ENCODE measurements at places on chromosomes 5 and 9.
A peak's percentile ranks its signal among the peaks of the same experiment; 100 is the strongest.

- no peak for DNase-seq
Measured at GRCh38 chr9:112162621-112163413, 12.3 kb downstream of the SUSD1 start.

- peak; percentile 9 for DNase-seq
Measured at GRCh38 chr5:45696206-45696836, at the start of gene HCN1. TSS of gene HCN1 (minus strand) at chr5:45696380.

DNA sequence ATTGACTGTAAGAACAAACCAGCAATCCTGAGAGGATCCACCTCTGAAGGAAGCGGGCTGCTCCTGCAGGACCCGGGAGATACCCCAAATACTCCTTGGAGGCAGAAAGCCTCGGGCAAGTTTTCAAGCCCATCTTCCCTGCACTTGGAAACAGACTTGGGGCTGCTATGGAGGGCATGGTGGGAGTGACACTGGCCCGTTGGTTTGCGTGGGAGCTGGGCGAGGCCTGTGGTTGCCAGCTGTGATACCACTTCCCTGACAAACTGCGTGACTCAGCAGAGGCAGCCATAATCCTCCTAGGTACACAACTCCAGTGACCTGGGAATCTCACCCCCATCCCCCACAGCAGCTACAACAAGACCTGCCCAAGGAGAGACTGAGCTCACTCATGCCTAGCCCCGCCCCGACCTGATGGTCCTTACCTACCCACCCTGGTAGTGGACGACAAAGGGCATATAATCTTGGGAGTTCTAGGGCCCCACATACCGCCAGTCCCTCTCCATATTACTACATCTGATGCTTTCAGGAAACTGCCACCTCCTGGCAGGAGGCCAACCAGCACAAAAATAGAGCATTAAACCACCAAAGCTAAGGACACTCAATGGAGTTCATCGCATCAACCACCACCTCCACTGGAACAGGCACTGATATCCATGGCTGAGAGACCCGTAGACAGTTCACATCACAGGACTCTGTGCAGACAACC, 38.1 kb upstream of the VLDLR start:
- DNase-seq: no peak

GRCh38 chr9:106753155-106753671, 109.8 kb upstream of the ZNF462 start:
- DNase-seq: no peak

DNA sequence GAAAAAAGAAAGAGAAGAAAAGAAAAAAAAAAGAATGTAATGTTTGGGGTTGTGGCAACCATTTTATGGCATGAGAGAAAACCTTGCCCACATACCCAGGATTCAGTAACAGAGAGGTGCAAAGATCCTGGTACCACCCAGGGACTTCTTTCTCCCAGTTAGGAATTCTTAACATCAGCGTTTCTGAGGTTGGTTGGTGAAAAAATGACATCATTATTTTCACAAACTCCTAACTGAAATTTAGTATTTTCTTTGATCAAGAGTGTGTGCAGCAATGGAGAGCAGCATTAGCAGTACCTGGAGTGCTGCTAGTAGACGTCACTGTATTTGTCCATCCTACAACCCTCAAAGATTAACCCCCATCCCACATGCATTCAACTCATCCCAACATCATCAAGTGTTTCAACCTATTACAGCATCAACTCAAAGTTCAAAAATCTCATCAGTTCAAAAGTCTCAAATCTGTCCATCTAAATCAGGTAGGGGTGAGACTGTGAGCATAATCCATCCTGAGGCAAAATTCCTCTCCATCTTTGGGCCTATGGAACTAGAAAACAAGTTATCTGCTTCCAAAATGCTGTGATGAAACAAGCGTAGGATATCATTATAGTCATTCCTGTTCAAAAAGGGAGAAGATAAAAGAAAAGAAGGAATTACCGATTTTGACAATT, 60.1 kb upstream of the MSX2 start:
- DNase-seq: no peak

- no peak for DNase-seq
Measured at GRCh38 chr9:10443181-10443867, 169.5 kb downstream of the PTPRD start.

DNA sequence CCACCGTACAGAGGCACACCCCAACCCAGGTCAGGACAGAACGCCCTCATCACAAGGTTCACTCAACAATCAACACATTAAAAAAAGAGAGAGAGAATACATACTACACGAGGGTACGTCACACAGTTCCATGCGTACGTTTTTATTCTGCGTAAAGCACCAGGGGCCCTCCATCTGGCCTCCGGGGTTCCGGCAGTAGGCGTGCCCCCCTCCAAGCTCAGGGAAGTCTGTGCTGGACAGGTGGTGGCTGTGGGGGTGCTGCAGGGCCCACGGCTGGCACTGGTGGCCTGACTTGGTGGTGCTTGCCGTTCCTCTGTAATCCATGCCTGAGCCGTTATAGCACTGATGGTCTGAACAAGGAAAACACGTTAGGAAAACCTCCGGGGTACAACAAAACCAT, 219.2 kb downstream of the ROR2 start:
- DNase-seq: no peak

- peak; percentile 66 for DNase-seq
Measured at GRCh38 chr5:120152472-120152871, 311.6 kb upstream of the PRR16 start.

DNA sequence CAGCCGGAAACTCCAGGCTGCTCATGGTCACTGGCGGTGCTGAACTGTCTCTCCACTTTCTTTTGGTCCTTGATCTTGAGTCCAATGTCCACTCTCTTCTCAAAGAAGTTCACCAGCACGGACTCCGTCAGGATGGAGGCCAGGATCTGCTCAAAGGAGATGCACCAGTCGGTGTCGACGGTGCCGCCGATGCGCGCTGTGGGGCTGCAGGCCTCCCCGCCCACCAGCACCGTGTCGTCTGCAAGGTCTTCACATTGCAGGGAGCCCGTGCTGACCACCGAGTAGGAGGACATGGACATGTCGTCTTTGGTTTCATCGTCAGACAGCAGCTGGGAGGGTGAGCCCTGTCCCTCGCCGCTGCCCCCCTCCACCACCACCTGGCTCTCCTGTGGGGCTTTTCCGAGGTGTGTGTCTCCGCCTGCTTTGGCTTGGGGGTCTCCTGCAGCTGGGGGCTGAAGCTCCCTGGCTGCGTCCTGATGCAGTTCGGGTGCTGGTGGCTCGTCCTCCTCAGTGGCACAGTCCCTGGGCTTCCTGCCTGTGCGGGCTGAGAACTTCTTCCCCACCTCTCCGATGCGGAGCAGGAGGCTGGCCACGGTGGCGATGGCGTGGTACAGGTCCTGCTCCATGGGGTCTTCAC, 5.0 kb upstream of the MRNIP start:
- no peak for DNase-seq

- DNase-seq: no peak
Measured at GRCh38 chr5:56175021-56175420, 58.1 kb downstream of the ANKRD55 start.

- DNase-seq: no peak
Measured at GRCh38 chr5:169347786-169348185, 46.8 kb upstream of the SLIT3 start.
